ENCODE measurements at places on chromosomes 13 and 19. TPM values are rescaled to one million over a fixed set of nuclear protein-coding genes. Genes with fewer than 3 reads are reported as not detected.
A peak's percentile ranks its signal among the peaks of the same experiment; 100 is the strongest.

The CCDC8 gene
- not detected for total RNA-seq

The RDH8 gene
- total RNA-seq: not detected

The FBXL3 gene
- total RNA-seq: 47.7 TPM

The KLK3 gene
- total RNA-seq: not detected

The SERPINE3 gene
- total RNA-seq: not detected

The ACP7 gene
- total RNA-seq: not detected

The FPR3 gene
- 1.8 TPM for total RNA-seq

DNA sequence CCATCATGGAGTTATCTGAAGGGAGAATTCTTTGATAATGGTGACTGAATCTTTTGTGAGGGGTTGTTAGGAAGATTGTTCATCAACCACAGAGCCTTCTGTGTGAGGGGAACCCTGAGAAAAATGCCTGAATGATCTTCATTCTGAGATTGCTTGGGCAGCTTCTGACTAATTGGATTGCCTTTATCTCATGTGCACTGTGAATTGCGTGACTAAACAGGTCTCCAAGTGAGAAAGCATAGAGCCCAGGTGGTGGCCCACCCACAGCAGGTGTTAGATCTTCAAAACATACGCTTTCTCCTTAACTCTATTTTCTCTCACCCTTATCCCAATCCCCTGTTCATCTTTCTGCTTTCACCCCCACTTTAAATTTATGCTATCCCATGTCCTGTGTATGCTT lies 58.3 kb downstream of the DOCK9 start:
- no peaks in the 10 kb centered on the region for H3K27me3 ChIP-seq
- H3K27ac ChIP-seq: no peak overlapping the region
- H3K4me1 ChIP-seq: peaks cover 17% of the 10 kb centered on the region
- H3K4me3 ChIP-seq: no peak overlapping the region

- no peaks in the 10 kb centered on the region for H3K36me3 ChIP-seq
- no peak overlapping the region for H3K27ac ChIP-seq
- DNase-seq: no peak
Measured at GRCh38 chr13:85615031-85615430, 184.2 kb downstream of the SLITRK6 start.

- H3K27me3 ChIP-seq: peaks cover 7% of the 10 kb centered on the region
- H3K27ac ChIP-seq: no peak overlapping the region
- no peak overlapping the region for H3K4me3 ChIP-seq
- no peaks in the 10 kb centered on the region for H3K36me3 ChIP-seq
- H3K4me1 ChIP-seq: no peaks in the 10 kb centered on the region
Measured at GRCh38 chr19:30266687-30267086, 105.5 kb upstream of the ZNF536 start.

GRCh38 chr13:109779074-109779473 lies 7.3 kb downstream of the IRS2 start:
- H3K4me3 ChIP-seq: peak overlapping the region; percentile 81
- peak; percentile 46 for DNase-seq
- H3K4me1 ChIP-seq: peaks cover 34% of the 10 kb centered on the region
- H3K27ac ChIP-seq: peak overlapping the region; percentile 44

DNA sequence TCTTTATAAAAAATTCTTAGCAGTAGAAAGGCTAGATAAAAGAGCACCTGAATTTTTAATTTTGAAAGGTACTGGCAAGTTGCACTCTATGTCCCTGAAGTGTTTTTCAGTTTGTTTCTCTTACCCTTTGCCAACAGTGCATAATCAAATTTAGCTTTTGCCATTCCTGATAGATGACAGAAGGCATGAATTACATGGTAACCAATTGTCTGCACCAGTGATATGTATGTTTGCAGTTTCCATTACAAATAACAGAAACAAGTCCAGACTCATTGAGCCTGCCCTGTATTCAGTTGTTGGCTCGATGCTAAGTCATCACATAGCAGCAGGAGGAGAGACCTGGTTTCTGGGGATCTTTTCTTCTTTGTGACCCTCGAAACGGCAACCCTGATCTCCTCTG lies 309.8 kb downstream of the DNAJC15 start:
- H3K27ac ChIP-seq: no peak overlapping the region
- peaks cover 16% of the 10 kb centered on the region for H3K27me3 ChIP-seq
- no peaks in the 10 kb centered on the region for H3K36me3 ChIP-seq
- no peaks in the 10 kb centered on the region for H3K4me1 ChIP-seq
- no peak overlapping the region for H3K4me3 ChIP-seq

DNA sequence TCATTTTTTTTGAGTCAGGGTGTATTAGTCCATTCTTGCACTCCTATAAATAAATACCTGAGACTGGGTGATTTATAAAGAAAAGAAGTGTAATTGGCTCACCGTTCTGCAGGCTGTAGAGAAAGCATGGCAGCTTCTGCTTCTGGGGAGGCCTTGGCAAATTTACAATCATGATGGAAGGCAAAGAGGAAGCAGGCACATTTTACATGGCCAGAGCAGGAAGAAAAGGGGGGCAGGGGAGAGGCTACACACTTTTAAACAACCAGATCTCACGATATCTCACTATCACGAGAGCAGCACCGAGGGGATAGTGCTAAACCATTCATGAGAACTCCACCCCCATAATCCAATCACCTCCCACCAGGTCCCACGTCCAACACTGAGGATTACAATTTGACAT lies 44.5 kb upstream of the MIR17HG start:
- H3K4me3 ChIP-seq: no peak overlapping the region
- H3K4me1 ChIP-seq: no peaks in the 10 kb centered on the region
- peaks cover 8% of the 10 kb centered on the region for H3K27me3 ChIP-seq
- no peak overlapping the region for H3K27ac ChIP-seq

GRCh38 chr13:51879133-51879532 lies 17.4 kb downstream of the CCDC70 start:
- DNase-seq: no peak
- peaks cover 13% of the 10 kb centered on the region for H3K27me3 ChIP-seq
- H3K4me1 ChIP-seq: peaks cover 2% of the 10 kb centered on the region
- no peak overlapping the region for H3K4me3 ChIP-seq
- H3K27ac ChIP-seq: no peak overlapping the region

- H3K4me3 ChIP-seq: peak overlapping the region; percentile 88
- H3K27me3 ChIP-seq: no peaks in the 10 kb centered on the region
- H3K27ac ChIP-seq: peak overlapping the region; percentile 90
Measured at GRCh38 chr19:38733493-38734175, 10.6 kb downstream of the CAPN12 start.

DNA sequence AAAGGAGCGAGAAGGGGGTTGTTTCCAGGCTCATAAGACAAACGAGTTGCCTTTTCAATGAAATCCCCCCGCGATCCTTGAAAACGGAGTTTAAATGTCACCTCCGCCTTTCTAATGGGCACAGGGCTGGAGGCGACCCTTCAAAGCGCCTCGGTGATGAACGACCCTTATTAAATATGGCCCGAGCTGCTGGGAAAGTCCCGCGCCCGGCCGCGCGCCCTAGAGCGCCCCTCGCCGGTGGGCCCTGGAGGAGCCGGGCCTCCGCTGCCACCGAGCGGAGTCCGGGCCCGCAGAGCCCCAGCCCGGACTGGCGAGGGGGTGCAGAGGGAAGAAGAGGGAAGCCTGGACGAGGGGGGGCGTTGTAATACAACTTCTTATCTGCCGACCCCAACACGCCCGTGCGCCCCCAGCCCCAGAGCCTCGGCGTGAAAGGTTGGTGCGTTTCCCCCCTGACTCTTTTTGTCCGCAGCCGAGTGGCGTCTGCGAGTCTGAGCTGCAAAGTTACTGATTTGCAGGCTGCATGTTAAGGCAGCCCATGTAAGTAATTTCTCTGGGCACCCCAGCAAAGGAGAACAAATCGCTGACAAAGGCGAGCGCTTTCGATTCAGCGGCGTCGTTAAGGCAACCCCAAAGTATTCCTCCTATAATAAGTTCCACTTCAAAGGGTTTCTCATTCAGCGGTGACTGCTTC lies 11.9 kb downstream of the ZIC5 start:
- peak; percentile 35 for DNase-seq
- H3K27ac ChIP-seq: no peak overlapping the region
- peaks cover 2% of the 10 kb centered on the region for H3K36me3 ChIP-seq
- H3K27me3 ChIP-seq: peaks cover 92% of the 10 kb centered on the region
- peak overlapping the region; percentile 59 for H3K4me3 ChIP-seq

- no peaks in the 10 kb centered on the region for H3K36me3 ChIP-seq
- no peak overlapping the region for H3K4me3 ChIP-seq
- no peak for DNase-seq
- H3K4me1 ChIP-seq: peaks cover 17% of the 10 kb centered on the region
- peaks cover 29% of the 10 kb centered on the region for H3K27me3 ChIP-seq
- H3K27ac ChIP-seq: no peak overlapping the region
Measured at GRCh38 chr19:35442091-35442490, 6.0 kb upstream of the FFAR2 start.

DNA sequence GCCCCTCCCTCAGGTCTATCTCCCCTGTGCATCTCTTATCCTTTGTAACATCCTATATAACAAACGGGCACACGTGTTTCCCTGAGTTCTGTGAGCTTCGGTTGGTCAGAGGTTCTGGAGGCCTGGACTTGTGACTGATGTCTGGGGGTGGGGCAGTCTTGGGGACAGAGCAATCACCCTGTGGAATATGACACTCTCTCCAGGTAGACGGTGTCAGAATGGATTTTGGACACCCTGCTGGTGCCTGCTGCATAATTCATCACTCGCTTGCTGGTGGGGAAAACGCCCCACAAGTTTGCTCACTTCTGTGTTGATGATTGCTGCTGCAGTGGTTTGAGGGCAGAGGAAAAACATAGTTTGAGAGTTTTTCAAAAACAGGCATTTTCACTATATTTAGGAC lies 223.2 kb downstream of the UQCRFS1 start:
- no peak overlapping the region for H3K4me3 ChIP-seq
- no peak for DNase-seq
- H3K4me1 ChIP-seq: no peaks in the 10 kb centered on the region
- H3K36me3 ChIP-seq: no peaks in the 10 kb centered on the region
- H3K27ac ChIP-seq: no peak overlapping the region
- H3K27me3 ChIP-seq: no peaks in the 10 kb centered on the region

DNA sequence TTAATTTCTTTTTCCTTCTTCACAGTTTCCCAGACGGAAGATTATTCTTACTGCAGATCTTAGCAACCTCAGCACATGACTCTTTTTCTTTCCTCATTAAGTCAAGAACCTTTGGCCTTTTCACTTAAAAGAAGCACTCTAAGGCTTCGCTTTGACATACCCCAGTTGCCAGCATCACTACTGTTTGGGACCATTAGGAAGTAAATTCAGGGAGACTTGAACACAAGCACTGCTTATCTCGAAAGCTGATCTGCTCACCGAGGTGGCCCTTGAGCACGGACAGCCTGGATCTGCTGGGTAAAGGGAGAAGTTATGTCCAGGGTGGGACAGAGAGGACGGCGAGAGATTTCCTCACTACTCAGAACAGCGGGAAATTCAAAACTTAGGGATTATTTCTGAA lies 151.4 kb upstream of the RNF113B start:
- no peaks in the 10 kb centered on the region for H3K4me1 ChIP-seq
- DNase-seq: no peak
- H3K27ac ChIP-seq: no peak overlapping the region
- no peak overlapping the region for H3K4me3 ChIP-seq

DNA sequence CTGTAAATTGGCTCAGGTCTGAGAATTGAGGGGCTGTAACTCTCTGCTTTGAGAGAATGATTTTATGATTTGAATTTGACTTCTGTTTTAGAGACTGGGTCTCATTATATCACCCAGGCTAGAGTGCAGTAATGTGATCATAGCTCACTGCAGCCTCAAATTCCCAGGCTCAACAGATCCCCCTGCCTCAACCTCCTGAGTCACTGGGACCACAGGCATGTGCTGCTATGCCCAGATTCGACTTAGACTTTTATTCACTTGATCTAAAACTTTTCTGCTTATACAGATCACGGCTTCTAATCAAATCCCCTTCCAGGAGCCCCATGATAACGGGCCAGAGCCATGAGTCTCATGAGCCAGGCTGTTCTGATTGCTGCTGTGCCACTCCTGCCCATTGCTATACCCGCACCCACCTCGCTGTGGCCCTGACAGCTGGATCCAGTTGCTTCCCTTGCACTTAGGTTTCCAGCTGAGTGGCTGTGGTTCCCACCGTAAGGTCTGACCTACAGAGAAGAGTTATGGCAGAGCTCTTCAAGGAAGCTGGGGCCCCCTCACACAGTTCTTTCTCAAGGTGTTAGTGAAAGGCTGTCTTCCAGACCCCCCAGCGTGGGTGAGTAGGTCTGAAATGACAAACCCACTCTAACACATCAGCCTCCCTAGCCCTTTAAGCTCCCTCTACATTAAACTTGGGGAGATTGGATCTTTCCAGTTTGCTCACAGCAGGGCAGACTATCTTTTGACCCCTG lies 251.2 kb upstream of the SGCG start:
- H3K27me3 ChIP-seq: peaks cover 28% of the 10 kb centered on the region
- H3K27ac ChIP-seq: no peak overlapping the region
- no peak for DNase-seq

DNA sequence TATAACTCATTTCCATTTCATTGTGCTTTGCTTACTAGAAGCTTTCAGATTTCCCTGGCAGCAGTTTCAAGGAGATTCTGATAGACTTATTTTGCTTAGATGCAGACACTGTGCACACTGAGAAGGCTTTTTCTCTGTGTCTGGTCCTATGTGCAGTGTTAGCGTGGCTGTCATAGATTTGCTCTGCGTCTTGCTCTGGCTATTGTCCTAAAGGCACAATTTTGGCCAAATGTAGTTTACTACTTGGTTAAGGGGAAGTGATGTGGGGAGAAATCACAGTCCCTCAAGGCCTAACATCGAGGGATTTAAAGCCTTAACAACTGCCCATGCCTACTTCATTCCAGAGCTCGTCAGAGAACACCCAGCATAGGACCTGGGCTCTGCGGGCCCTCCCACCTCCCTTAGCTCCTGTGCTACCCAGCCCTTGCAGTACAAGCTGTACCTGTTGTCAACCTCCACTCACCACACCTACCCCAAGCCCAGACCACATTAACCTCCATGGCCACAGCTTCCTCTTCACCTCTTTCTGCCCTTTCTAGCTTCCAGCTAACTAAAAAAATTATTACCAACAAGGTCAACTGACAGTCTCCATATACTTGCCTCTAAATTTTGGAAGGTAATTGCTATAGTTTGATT lies 38.9 kb upstream of the KATNAL1 start:
- peaks cover 23% of the 10 kb centered on the region for H3K27me3 ChIP-seq
- peak; percentile 84 for DNase-seq
- peak overlapping the region; percentile 81 for H3K27ac ChIP-seq
- H3K36me3 ChIP-seq: peaks cover 20% of the 10 kb centered on the region

DNA sequence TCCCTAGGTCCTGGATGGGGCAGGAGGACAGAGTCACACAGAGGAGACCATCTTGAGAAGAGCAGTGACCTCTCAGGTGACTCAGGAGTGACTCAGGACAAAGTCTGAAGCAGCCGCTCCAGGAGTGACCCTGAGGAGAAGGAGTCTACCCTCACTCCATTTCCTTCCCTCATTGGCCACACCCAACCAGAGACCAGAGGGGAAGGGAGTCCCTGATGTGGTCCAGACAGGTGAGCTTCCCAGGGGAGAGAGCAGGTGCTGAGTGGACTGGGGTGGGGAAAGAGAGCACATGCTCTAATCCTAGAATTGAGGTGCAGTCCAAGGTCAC lies 75.5 kb upstream of the MEDAG start:
- no peak overlapping the region for H3K4me3 ChIP-seq
- no peak for DNase-seq
- peaks cover 3% of the 10 kb centered on the region for H3K4me1 ChIP-seq
- peaks cover 6% of the 10 kb centered on the region for H3K27me3 ChIP-seq
- H3K36me3 ChIP-seq: no peaks in the 10 kb centered on the region
- H3K27ac ChIP-seq: no peak overlapping the region

- H3K36me3 ChIP-seq: no peaks in the 10 kb centered on the region
- H3K4me3 ChIP-seq: peak overlapping the region; percentile 4
- no peak overlapping the region for H3K27ac ChIP-seq
- peaks cover 11% of the 10 kb centered on the region for H3K4me1 ChIP-seq
- peaks cover 61% of the 10 kb centered on the region for H3K27me3 ChIP-seq
Measured at GRCh38 chr13:87674247-87674738, 3.1 kb downstream of the SLITRK5 start.

- H3K27ac ChIP-seq: peak overlapping the region; percentile 92
- H3K27me3 ChIP-seq: peaks cover 13% of the 10 kb centered on the region
- peaks cover 31% of the 10 kb centered on the region for H3K4me1 ChIP-seq
- no peaks in the 10 kb centered on the region for H3K36me3 ChIP-seq
- peak overlapping the region; percentile 65 for H3K4me3 ChIP-seq
- no peak for DNase-seq
Measured at GRCh38 chr13:99659226-99659625, 158.0 kb downstream of the TM9SF2 start.
